ENCODE measurements at places on chromosomes 2 and 18.

DNA sequence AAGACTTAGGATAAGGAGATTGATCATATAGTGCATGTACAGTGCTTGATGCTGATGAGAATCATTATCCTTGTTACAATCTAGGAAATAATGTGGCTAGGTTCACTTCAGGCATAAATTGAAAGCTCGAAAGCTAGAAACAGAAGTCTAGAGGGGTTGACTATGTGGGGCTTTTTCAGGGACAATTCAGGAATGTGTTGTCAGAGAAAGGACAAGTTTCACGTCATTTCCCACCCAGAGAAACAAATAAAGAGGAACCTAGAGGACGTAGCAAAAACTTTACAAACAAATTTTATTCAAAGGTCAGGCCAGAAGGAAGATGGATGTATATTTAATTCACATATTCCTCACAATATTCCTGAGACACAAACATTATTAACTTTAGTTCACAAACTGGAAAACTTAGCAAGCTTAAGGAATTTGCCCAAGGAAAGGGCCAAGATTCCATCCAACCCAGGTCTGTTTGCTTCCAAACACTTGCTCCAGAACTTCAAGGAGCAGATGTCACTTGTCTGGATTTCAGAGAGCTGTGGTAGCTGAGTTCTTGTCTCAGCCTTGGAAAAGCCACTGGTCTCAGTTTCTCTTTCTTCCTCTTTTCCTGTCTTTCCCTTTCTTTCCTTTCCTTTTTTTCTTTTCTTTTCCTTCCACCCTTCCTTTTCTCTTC is 7.4 kb downstream of the CYRIA start:
- no peak for DNase-seq

GRCh38 chr18:37465958-37466357 is 99.6 kb downstream of the CELF4 start:
- DNase-seq = no peak

DNA sequence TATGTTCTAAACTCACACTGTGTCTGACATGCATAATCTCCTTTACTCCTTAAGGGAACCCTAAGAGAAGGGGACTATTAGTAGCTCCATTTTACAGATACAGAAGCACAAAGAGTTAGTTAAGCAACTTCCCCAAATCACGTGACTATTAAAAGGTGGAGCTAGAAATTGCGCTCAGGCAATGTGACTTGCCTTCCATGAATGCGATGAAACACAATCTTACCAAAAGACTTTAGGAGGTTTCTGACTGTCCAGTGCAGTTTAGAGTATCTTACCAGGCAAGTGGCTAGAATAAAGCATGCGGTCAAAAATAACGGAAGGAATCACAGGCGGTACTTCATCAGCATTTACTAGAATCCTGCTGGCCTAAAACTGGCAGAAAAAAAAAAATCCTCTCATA is 70.4 kb downstream of the ZNF521 start:
- no peak for DNase-seq

GRCh38 chr2:71613953-71614925 is 160.9 kb downstream of the DYSF start:
- no peak for DNase-seq

DNA sequence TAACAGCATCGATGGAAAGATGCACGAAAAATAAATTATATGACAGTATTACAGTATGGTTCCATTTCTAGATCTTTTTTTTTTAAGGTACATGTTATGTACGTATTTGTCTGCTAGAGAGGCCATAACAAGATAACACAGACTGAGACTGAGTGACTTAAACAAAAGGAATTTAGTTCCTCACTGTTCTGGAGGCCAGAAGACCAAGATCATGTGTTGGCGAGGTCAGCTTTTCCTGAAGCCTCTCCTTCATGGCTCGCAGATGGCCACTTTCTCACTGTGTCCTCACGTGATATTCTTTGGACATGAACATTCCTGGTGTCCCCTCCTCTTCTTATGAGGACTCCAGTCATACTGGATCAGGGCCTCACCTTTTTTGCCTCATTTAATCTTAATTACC is 177.4 kb downstream of the CAPN13 start:
- DNase-seq = no peak
